Right kidney (tissue), 9 donors: ENCODE measurements at places on chromosomes 13 and 19.

DNA sequence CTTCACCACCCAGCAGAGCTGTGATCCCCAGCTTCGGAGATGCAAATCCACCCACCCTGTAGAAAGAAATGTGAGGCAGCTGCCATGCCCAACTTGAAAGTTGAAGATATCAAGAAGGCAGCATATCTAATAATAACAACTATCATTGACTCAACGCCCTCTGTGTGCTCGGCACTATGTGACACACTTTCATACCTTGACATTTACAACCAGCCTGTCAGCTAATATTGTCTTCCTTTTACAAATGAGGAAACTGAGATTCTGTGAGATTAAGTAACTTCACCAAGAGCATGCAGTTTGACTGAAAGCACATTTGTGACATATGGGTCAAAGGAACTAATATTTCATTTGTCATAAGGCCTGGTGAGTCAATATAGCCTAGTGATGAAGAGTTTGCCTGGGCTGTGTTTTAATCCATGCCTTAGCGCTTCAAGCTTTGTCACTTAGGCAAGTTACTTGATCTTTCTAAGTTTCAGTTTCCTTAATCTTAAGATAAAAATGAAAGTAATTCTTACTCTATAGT is 137.0 kb downstream of the FLT1 start:
- no peak for DNase-seq

- DNase-seq: no peak
These were observed 7.3 kb upstream of the INAFM1 start for GRCh38 chr19:47267350-47267759.

- DNase-seq: no peak
These were observed 3.2 kb upstream of the GSX1 start for GRCh38 chr13:27789153-27789494.

GRCh38 chr13:62357887-62358645 is 942.4 kb upstream of the PCDH20 start:
- DNase-seq: no peak

- DNase-seq: no peak
These were observed 19.7 kb downstream of the VASP start for GRCh38 chr19:45526971-45527370.
